ENCODE measurements at places on chromosomes 13 and 19. TPM values are rescaled to one million over a fixed set of nuclear protein-coding genes. Genes with fewer than 3 reads are reported as not detected.

The SPATA13 gene
- 3.9 TPM for total RNA-seq

DNA sequence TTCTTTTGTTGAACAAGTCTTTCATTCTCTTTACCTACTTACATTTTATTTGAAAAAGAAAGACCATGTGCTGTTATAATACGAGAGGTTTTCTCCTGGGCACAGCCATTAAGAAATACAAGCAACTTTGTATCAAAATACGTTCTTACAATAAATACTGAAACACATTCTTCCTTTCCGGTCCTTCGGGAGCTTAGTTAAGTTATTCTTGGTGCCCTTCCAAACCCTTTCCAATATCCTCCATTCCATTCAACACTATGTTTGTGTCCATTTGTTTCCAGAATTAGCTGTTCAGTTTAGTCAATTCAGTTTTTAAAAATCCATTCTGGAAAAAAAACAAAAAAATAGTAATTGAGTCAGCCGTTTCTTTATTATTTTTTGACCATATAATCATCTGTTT, 746.8 kb upstream of the SLC10A2 start:
- DNase-seq, result no peak

- no peak for DNase-seq
Observed at GRCh38 chr19:16536130-16536529, 6.1 kb downstream of the CHERP start.

DNA sequence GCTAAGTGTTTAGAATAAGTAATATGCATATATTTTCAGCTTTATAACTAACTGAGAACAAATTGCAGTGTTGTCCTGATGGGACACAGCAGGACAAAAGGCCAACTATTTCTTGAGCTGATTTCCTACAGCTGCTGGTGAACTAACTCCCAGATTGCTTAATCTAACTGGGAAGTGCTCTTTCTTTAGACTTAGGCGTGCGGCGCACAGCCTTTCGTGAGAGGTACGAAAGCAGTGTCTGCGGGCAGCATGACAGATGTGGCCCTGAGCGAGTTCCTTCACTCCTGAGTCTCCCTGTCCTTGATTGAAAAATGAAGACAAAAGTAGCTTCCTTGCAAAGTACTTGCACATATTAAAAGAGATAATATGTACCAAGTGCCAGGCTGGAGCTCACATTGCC, 47.3 kb upstream of the NPAS1 start:
- no peak for DNase-seq

GRCh38 chr19:15276620-15277215, 44.5 kb upstream of the EPHX3 start:
- DNase-seq, result no peak

The FAM216B gene
- total RNA-seq, result not detected

GRCh38 chr19:45960595-45961235, 12.9 kb downstream of the NOVA2 start:
- DNase-seq, result no peak

DNA sequence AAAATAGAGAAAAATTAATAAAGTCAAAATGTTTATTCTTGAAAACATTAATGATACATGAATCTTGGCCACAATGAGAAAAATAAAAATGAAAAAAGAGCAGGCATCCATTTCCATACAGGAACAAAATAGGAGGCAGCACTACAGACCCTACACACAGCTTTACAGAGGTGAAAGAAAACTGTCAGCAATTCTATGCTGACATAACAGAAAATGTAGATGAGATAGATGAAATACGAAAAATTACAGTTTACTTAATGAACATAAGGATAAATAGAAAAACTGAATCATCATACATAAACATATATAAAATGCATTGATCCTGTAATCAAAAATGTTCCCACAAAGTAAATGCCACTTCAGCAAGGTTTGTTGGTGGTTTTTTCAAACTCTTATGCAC, 5.6 kb downstream of the LILRB4 start:
- no peak for DNase-seq
